ENCODE measurements at places on chromosomes 1 and 21.

DNA sequence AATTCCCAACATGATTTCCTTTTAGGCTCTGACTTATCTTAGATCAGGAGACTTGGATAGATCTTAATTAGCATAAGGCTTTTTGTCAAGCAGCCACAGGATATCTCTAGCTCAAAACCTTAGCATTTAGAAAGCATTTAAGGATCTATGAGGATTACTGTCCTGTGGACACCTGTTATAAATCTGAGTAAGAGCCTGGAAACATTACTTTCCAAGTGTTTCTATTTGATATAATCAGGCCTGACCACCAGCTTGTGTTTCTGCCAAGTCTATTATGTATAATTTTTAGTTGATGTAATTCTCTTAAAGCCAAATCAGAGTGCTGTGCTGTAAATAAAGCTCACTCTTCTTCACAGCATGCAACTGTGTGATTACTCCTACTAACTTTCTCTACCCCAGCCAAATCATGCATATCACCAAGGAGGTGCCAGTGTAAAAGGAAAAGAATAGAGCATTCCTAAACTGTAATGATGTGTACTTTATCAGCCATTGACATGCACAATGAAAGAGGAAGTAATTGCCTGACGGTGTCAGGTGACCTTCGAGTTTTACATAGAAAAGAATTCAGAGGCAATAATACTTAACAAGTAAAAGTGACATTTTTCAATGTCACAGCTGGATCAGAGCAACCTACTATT, 309.9 kb upstream of the PRMT6 start:
- DNase-seq, result no peak

GRCh38 chr1:199089393-199090122, 450.7 kb downstream of the PTPRC start:
- DNase-seq, result no peak

DNA sequence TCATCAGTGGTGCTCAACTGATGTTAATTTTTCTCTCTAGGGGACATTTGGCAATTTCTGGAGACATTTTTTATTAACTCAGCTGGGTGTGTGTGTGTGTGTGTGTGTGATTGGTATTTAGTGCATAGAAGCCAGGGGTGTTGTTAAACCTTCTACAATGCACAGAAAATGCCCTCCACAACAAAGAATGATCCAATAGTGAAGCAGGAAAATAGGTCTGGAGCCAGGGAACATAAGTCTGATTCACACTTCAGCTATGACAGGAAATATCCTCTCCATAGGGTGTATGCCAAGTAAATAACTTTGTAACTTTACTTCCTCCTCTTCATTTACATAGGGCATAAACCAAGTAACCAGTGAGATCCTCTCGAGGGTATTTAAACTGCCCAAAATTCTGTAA, 25.1 kb upstream of the TMEM61 start:
- no peak for DNase-seq

- no peak for DNase-seq
These were observed 130.4 kb downstream of the RERE start for GRCh38 chr1:8687039-8687438.

DNA sequence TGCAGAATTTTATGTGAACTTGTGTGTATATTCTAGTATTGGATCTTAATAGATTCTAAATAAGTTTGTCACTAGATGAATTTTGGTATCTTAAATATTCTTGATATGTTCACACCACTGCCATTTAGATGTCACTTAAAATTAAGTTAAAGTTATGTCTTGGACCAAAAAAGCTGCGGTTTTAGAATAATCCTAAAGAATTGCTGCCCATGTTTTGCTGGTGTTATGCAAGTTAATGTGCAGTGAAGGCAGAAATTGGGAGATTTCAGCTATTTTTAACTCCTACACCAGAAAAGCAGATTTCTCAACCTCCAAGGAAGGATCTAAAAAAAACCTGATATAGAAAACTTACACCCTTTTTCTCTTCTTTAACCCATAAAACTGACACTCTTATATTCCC, 757 bp downstream of the ACADM start:
- no peak for DNase-seq

DNA sequence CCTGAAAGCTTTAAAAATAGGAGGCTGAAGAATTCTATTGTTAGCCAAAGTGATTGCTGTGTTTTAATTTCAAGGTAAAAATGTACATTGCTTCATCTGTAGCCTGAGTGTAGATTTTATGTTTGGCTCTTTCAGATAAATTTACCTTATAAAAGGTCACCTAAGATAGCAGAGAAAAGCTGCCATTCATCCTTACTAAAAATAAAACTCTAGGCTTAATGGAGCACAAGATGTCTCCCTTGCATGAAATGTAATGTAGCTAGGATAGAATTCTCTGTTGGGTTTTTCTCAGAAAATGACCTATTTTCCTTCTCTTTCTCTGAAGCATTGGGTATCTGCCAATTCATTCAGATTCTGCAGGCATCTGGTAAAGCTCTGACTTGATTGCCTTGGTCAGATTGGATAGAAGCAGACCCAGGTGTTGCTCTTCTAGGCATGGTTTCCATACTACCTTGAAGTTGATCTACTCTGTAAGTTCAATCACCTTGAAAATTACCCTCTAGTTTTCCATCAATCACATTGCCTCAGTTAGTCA, 176.6 kb upstream of the GORAB start:
- no peak for DNase-seq

DNA sequence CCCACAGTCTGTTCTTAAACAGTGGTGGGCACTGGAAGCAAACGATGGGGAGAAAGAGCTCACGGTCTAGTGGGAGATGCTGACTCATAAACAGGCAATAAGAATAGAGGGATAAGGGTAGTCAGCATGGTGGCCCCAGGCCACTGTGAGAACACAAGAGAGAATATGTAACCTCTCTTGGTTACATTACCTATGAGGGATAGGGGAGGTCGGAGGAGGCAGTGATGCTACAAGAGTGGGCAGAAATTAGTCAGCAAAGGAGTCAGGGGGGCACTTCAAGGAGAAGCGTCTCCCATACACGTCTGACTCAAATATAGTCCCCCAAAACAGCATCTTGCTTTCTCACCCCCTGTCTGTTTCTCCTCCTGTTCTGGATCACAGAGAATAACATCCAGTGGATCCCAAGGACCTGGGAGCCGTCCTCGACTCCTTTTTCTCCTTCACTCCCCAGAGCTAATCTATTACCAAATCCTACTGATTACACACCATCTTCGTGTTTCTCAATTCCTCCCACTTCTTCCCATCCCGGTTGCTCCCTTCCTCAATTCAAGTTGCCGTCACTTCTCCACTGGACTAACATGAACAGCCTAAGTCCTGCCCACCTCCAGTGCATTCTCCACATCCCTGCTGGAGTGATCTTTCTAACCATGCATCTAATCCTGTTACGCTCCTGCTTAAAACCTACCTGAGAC, 2.1 kb downstream of the SLAMF8 start:
- DNase-seq, result no peak

DNA sequence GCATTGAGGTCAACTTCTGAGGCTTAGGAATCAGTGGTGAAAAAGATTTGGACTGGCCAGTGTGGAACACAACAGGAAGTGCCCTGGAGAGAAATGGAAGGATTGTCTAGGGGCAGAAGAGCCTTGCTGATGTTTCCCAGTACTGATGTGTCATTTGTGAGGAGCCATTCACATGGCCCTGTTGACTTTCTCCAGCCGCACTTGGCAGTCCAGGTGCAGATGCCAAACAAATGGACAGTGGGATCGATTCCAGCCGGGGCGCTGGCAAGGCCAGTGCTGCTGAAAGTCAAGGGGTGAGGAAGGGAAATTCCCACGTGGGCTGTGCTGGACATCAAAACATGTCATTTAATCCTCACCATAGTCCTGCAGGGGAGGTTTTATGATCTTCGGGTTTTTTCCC, 4.9 kb upstream of the TRIM63 start:
- DNase-seq, result no peak

DNA sequence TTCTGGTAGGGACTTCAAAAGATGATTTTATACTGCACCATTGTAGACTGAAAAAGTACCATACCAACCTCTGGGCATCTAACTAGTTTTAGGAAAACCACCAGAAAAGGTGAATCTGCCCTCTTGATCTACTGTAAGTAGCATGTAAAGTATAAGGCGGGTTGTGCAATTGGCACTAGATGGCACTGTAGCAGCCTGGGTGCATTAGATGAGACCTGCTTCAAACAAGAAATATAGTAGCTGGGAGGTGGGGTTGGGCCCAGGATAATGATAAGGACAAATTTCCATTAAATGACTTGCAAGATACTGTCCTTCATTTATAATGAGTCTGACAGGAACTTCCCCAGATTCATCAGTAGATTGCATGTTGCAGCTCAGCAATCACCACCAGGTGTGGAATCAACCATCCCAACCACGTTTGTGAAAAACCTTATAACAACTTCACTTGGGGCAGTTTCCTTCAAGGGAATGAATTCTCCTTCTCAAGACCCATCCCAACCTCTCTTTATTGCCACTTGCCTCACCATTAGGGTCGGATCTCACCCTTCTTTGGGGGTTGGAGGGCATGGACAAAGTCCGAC, 37.3 kb upstream of the IL10 start:
- no peak for DNase-seq

- no peak for DNase-seq
These were observed 7.9 kb downstream of the PANK4 start for GRCh38 chr1:2518528-2518927.

DNA sequence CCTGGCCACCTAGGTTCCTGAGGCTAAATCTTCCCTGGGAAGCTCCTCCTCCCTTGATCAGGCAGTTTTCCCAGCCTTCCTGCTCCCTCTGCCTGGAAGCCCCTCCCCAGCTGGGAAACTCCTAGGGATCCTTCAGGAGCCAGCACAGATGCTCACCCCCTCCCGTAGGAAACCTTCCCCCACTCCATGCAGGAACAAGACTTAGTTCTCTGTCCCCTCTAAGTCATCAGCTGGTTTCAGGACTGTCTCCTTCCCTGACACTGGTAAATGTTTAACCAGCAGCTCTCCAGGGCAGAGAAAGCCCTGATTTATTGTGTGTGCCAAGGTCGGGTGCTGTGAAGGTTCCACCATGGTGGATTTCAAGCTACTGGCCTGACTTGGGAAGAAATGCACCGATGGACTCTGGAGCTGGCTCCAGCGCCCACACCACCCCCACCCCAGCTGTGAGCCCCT, 25.0 kb downstream of the TTC39A start:
- DNase-seq, result no peak

GRCh38 chr1:235990330-235990795, 74.5 kb downstream of the NID1 start:
- no peak for DNase-seq

DNA sequence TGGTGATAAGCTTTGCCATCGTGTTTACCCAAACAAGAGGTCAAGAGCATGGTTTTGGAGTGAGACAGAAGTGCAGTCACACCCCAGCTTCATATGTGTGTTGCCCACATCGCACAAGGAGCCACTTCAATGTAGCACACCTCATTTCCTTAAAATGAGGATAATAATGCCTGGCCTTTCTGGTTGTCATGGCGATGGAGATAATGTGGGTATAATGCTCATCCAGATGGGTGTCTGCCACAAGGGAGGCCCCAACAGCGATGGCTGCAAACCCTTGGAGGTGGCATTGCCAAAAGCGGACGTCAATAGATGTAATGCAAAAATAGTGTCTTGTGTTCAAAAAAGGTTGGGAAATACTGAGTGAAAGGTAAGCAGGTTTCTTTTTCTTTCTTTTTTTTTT, 83.1 kb upstream of the AJAP1 start:
- no peak for DNase-seq

DNA sequence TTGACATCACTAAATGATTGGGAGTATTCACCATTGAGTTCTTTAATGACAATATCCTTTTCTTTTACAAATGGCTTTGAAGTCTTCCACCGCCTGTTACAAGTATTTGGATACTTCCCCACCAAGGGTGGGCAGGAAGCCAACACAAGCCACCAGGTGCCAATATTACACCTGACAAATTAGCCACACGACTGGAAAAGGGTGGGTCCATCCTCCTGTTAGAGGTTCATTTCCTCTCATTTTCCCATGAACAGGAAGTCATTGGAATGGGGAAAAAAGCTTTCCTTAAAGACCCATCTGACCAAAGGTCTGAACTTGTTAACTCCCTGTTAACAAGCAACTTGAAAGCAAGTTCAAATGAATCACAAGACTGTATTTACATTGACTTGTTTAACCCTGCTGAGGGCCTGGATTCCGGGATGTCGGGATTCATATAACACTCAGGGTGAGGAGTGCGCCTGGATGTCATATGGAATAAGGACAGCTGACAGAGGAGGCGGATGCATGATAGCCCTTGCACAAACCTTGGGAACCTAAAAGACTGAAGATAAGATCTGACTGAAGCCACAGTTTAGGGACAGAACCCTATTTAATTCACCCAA, 40.5 kb upstream of the PROX1 start:
- no peak for DNase-seq

DNA sequence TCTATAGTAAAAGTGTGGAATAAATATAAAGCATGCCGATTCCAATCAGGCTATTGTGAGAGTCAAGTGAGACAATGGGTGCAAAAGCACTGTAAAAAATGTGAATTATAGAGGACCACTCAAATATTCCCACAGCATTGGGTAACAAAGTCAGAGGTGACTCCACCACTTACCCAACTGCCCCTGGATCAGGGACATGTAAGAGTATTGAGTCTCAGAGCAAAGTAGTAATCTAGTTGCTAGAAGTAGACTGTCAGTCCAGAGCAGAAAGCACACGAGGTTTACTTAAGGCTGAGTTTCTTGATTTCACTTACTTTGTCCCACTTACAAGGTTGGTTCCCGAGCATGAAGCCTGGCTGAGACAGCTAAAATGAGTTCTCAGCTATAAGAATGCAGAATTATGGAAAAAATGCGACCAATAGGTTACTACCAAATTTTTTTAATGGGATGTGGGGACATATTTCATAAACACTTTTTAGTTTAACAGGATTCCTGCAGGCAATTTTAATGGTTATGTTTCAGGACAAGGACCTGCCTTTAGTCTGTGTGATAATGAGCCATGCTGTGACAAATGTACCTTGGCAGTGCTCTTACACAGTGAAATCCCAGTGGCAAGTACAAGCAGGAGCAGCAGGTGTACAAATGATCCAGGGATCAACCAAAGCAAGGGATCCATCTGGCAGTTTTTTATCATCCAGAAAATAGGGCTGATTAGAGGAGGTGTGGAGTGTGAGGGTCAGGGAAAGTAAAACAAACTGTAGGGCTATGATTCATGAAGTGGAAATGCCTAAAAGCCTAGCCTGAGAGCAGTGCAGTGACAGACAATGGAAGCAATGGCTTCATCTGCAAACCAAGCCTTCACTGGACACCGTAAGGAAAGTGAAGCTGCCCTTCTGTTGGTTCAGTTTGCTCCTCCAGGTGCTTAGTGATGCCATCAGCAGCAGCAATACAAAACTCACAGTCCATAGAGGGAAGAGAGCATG, 156.2 kb upstream of the SPAG17 start:
- no peak for DNase-seq

- DNase-seq, result no peak
These were observed 11.4 kb upstream of the SLC2A5 start for GRCh38 chr1:9080705-9081291.

- DNase-seq, result no peak
These were observed 210.4 kb upstream of the BRINP3 start for GRCh38 chr1:190688096-190688495.

DNA sequence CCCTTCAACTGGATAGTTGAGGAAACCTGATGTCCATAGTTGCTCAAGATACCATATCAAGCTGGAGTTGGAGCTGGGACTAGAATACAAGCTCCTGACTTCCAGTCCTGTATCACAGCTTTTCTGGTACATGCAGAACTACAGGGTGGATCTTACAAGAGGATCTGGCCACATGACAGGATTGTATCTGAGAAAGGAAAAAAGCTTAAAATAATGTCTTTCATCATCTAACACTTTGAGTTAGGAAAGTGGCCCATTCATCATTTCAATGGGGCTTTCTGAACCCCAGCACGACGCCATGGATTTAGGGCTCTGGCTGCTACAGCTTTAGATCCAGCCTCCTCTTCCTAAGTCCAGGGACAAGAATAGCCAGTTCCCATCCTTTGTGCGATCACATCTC, 46.9 kb downstream of the RASSF5 start:
- no peak for DNase-seq
